ENCODE measurements at places on chromosomes 5 and 9. TPM values are rescaled to one million over a fixed set of nuclear protein-coding genes. Genes with fewer than 3 reads are reported as not detected.

DNA sequence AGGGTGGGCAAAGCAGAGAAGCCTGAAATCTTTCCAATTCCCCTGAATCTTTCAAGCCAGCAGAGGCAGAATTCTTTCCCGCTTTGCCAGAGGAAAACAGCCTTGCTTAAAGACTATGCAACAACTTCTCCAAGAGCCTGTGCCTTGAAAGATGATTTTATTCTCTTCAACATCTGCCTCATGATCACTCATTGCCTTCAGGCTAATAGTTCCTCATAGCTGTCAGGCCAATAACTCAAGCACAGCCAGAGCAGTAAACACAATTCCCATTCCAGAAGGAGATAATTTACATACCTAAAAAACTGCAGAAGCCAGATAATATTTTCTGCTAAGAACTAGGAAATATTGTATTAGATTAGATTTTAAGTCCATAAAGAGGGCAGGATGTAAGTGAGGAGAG, 92.3 kb upstream of the PUM3 start:
- H3K36me3 ChIP-seq, result no peaks in the 10 kb centered on the region
- no peak overlapping the region for H3K27ac ChIP-seq
- DNase-seq, result no peak
- H3K27me3 ChIP-seq, result no peaks in the 10 kb centered on the region
- H3K4me3 ChIP-seq, result no peak overlapping the region

DNA sequence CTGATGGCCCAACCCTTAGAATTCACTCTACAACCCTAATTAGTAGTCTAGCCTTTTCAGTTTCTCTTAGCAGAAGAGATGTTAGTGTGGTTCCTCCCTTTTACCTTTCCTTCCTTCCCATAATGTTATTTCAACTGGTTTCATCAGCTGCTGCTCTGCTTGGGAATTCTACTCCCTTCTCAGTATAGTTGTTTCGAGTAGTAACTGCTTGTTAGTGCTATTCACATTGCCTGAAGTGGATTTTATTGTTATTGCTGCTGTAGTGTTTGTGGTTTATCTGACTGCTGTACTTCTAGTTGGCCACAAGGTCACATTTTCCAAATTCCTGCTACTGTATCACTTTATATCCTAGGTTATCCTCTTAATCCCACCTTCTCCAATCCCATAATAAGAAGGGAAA, 29.7 kb downstream of the SMIM15 start:
- H3K27me3 ChIP-seq, result no peaks in the 10 kb centered on the region
- H3K36me3 ChIP-seq, result no peaks in the 10 kb centered on the region
- no peaks in the 10 kb centered on the region for H3K4me1 ChIP-seq
- DNase-seq, result no peak

DNA sequence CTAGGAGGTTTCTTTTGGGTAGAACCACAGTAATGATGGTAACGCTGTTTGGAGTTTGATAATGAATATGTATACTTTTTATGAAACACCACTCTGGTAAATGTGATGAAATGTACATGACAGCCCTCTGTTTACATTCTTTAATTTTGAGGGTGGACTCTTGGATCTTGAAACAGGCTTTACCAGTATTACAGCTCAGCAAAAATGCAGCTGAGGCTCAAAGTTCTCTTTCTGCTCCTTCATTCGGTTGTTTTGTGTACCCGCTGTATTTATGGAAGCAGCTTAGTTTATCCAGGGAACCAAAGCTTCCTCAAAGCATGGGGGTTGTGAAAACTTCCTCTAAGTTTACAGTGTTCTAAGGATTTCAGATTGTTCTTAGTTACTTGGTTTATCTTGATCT, 11.1 kb downstream of the GAPVD1 start:
- H3K4me3 ChIP-seq, result no peak overlapping the region
- no peak for DNase-seq
- H3K4me1 ChIP-seq, result peaks cover 40% of the 10 kb centered on the region
- H3K27me3 ChIP-seq, result no peaks in the 10 kb centered on the region

- no peak overlapping the region for H3K4me3 ChIP-seq
- H3K4me1 ChIP-seq, result no peaks in the 10 kb centered on the region
- H3K27me3 ChIP-seq, result no peaks in the 10 kb centered on the region
- no peaks in the 10 kb centered on the region for H3K36me3 ChIP-seq
- H3K27ac ChIP-seq, result no peak overlapping the region
These were observed 61.8 kb upstream of the SLC30A5 start for GRCh38 chr5:69032009-69032408.

DNA sequence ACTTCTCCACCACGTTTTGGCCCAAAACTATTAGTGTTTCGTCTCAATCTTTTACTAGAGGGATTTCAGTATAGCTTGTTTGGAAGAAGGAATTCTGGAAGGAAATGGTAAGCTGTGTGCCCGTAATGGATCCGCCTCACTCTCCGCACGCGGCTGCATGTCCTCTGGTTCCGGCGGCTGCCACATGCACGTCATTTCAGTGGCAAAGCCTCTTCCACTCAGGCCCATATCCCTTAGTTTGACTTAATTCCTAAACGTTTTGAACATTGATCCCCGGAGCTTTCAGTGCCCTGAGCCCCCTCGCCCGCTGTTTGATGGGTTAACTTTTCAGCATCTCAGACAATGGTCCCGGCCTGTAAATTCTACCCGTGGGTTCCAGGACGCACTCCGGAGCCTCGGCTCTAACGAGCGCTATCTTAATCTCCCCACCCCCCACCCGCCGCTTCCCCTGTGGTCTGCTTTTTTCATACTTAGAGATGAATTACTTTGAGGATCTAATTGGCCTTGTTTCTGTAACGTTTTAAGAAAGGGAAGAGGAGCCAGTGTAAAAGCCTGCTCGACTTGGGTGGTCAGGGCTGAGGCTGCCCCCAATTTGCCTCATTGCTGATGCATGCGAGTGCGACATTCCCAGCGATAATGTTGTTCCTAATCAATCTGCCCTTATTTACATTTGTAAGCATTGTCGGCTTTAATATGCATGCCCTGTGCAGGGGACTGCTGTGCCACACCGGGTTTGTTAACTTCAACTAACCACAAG, 4.6 kb downstream of the PTCH1 start:
- H3K27me3 ChIP-seq, result no peaks in the 10 kb centered on the region
- H3K4me1 ChIP-seq, result peaks cover 40% of the 10 kb centered on the region
- peak overlapping the region; percentile 89 for H3K27ac ChIP-seq
- H3K36me3 ChIP-seq, result no peaks in the 10 kb centered on the region
- H3K4me3 ChIP-seq, result peak overlapping the region; percentile 91
- DNase-seq, result no peak

GPR150 gene
- 0.48 TPM for total RNA-seq

PRR7 gene
- total RNA-seq, result 9.8 TPM

OR1J4 gene
- not detected for total RNA-seq

GCNT1 gene
- total RNA-seq, result 1.0 TPM

OBP2B gene
- total RNA-seq, result 2.6 TPM
